Naive B cell (primary cell): ENCODE measurements at places on chromosomes 16 and 17.
A peak's percentile ranks its signal among the peaks of the same experiment; 100 is the strongest.

- no peak for DNase-seq
Measured at GRCh38 chr16:78684655-78685375, 585.4 kb downstream of the WWOX start.

DNA sequence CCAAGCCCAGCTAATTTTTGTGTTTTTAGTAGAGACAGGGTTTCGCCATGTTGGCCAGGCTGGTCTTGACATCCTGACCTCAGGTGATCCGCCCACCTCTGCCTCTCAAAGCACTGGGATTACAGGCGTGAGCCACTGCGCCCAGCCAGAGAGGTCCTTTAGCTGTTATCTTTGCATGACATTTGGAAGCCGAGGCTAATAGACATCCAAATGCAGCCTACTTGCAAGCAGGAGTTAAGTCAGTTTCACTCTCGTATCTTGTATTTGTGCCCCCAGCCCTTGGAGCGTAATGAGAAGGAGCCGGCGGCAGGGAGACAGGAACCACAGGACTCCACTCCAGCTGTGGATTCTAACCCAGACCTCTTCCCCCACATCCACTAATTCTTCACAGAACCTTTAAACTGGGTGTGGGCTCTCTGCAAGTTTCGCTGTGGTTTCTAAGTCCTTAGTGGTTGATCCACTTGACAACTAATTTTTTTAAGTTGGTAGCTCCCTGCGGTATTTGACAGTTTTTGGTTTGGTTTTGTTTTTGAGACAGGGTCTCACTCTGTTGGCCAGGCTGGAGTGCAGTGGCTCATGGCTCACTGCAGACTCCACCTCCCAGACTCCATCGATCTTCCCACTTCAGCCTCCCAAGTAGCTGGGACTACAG lies 3.1 kb upstream of the CYTH1 start:
- no peak for DNase-seq

DNA sequence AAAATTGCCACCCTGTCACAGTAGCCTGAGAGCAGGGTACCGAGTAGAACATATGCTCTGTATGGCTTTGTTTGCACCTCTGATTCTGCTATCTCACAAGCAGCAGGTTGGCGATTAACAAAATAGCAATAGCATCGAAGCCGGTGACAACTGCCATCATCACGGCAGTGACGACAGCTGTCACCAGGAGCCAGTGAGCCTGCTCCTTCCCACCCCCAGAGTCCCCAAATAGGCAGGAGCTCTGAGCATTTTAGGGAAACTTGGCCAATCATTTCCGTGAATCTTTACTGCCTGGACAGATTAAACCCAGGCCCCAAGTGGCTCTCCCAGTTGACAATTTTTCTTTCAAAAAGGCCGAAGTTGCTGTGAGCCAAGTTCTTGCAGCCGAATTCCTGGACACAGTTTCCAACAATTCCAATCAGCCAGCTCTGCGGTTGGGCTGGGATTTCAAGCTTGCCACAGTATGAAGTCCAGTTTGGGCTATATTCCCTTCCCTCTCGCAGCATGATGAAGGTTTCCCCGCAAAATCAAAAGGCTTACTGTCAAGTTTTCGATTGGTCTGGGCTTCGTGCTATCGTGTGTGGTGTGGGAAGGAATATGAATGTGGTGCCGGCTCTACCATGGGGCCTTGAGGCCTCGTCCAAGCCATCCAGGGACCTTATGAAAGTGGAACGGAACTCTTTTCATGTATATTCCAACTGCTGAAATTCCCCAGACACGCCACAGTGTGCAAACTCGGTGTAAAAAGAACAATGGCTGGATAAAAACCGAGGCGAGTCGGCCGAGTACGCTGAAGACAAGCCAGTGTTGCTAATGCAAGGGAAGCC lies 186.6 kb downstream of the C16orf78 start:
- DNase-seq = no peak

DNA sequence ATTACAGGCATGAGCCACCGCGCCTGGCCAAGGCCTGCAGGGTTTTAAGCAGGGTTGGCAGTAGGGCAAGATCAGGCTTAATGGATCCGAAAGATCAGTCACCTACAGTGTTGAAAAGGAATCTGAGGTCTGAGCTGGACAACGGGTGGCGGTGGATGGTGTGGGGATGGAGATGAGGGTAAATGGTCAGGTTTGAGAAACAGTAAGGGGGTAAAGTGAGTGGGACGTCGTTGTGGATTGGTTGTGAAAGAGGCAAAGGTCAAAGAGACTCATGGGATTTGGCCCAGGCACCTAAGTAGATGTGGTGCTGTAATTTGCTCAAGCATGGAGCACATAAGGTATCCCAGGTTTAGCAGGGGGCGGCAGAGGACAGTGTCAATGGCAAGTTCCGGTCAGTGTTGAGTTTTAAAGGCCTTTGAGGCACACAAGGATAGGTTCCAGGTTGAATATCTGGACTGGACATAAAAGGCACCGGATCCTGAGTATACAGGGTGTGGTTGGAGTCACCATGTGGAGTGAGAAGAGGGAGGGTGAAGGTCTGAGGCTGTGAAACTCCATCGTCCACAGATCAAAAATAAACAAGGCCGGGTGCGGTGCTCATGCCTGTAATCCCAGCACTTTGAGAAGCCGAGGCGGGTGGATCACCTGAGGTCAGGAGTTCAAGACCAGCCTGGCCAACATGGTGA lies 1.1 kb upstream of the SLC16A5 start:
- DNase-seq = no peak

DNA sequence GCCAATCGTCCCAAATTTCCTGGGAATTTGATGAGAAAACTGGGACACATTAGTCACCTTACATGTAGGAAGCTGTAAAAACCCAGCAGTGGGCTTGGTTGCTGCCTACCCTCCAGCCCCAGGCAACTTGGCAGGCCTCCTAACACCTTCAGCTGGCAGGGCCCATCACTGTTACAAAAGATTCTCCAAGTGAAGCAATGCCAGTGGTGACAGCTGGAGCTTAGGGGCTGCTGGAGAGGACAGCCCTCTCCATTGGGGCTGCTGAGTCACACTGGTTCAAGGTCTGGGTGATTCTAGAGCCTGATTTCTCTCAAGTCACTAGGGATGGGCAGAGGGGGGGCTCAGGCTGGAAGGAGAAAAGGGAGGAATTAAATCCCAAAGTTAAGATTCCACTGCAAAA lies 180.6 kb downstream of the COPRS start:
- DNase-seq = no peak

GRCh38 chr16:66986559-66986958 lies 1.8 kb upstream of the CES4A start:
- no peak for DNase-seq

- DNase-seq = no peak
Measured at GRCh38 chr17:2722611-2723010, 11.0 kb upstream of the CLUH start.

- no peak for DNase-seq
Measured at GRCh38 chr16:15461376-15461775, 27.0 kb downstream of the BMERB1 start.

- no peak for DNase-seq
Measured at GRCh38 chr17:80481284-80482057, 5.1 kb upstream of the NPTX1 start.

DNA sequence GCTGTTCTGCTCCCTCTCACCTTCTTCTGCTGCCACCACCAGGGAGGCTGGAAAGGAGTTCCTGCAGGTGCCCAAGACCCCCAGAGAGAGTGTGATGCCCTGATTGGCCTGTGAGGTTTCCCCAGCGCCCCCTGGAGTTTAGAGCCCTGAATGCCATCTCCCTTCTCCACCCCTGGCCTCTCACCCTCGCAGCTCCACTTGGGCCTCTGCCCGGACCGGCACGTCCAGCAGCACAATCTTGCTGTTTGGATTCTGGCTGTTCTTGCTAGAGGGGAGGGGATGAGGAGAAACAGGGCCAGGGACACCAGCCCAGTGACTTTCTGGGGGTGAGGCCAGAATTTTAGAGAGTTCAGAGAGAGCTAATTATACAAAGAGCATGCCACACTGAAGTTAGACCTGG lies 12.5 kb upstream of the FAM171A2 start:
- no peak for DNase-seq

- DNase-seq = no peak
Measured at GRCh38 chr16:68197250-68197649, 38.7 kb downstream of the ESRP2 start.

DNA sequence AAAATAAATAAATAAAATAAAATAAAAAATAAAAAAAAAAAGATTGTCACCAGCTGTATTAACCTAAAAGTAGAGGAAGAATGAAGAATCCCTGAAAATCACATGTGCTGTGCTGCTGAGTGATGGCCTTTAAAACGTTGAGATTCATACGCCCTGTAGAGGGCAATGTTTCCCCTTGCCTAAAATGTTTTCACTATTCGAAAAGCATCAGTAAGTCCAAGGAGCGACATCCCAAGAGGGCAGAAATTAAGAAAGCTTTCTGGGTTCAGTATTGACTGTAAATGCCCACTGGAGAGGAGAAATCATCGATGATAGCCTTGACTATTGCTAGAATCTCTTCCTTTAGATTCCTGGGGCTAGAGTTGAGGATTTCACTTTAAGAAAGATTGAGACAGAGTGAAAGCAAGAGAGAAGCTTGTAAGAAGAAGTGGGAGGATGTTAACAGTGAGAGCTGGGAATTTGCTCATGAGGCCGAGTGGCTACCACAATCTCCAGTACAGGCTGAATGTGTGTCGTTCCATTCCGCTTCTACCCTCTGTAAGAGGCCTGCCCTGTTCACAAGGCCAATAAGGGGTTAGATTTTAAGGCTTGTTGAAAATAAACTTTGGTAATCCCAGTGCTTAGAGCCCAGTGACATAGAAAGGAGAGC lies 170.8 kb upstream of the FAM20A start:
- DNase-seq = peak; percentile 9

- no peak for DNase-seq
Measured at GRCh38 chr16:842711-843560, 42.4 kb upstream of the GNG13 start.

GRCh38 chr16:11181899-11182279 lies 74.1 kb downstream of the SOCS1 start:
- no peak for DNase-seq

DNA sequence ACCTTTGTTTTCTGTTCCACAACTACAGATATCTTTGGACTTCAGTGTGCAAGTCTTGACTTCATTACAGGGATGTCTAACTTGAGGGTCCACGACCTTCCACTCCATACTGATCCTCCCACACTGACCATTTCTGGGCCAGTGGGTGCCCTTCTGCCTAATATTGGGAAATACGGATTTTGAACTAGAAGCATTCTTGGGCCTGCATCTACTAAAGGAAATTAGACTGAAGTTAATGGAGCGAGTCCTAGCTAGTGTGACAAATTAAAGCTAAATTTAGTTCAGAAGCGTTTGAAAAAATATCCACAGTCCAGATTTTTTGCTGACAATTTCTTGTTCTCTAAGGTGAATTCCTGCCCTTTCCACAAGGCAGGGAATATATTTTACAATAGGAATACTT lies 9.9 kb upstream of the TMIGD1 start:
- DNase-seq = no peak

- no peak for DNase-seq
Measured at GRCh38 chr16:17590711-17591654, 120.2 kb upstream of the XYLT1 start.

- DNase-seq = no peak
Measured at GRCh38 chr17:11178581-11178980, 62.4 kb upstream of the SHISA6 start.

DNA sequence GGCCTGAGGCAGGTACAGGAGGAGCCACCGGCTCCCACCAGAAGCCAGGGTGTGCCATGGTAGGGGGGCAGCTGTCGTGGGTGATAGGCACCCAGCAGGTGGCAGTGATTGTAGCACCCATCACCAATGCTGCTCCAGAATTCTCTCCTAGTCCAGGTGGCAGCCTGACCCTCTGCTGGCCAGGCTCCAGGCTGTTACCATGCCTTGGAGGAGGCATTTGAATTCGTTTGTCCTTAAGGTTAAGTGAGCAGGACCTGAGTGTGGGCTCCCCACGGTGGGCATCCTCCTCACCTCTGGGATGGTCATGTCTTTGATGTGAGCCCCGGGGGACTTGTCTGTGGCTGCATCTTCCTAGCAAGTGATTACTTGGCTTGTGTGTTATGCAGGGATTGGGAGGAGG lies 59.4 kb downstream of the RGS9 start:
- no peak for DNase-seq

GRCh38 chr17:81647640-81648012 lies 8.7 kb downstream of the PDE6G start:
- no peak for DNase-seq

DNA sequence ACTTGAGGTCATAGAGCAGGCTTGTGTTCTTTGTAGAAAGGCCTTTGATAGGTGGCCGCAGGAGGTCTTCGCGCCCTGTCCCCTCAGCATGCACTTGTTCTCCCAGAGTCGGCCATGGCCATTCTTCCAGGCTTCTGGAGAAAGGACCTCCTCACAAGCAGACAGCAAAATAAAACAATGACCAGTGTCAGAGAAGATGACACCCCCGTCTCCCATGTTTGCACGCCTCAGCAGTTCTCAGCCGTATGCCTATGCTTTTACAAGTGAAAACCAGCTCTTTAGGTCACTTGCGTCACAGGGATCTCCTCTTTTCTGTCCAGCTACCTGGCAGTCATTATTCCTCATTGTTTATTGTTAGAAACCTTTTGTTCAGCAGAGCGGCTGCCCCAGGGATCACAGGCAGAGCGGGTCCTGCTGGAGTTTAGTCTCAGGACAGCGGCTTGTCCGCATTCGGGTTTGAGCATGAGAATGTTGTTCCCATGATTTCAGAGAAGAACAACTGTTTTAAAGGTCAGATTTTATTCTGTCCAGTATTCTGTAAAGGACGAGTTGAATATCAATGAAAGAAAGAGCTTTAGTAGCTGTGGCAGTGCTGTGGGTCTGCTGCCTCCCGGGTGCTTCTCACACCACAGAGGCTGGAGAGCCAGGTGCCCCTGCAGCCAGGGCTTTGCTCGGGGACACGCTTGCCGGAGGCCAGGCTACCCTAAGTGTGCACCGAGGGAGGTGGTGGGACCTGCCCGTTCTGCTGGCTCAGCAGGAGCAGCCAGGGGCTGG lies 123.9 kb downstream of the RPTOR start:
- no peak for DNase-seq

- DNase-seq = no peak
Measured at GRCh38 chr17:62780269-62780668, 27.8 kb downstream of the MARCHF10 start.

GRCh38 chr17:81428121-81428515 lies 32.9 kb downstream of the BAHCC1 start:
- DNase-seq = no peak

- DNase-seq = no peak
Measured at GRCh38 chr16:50721549-50722404, 20.1 kb upstream of the CYLD start.

DNA sequence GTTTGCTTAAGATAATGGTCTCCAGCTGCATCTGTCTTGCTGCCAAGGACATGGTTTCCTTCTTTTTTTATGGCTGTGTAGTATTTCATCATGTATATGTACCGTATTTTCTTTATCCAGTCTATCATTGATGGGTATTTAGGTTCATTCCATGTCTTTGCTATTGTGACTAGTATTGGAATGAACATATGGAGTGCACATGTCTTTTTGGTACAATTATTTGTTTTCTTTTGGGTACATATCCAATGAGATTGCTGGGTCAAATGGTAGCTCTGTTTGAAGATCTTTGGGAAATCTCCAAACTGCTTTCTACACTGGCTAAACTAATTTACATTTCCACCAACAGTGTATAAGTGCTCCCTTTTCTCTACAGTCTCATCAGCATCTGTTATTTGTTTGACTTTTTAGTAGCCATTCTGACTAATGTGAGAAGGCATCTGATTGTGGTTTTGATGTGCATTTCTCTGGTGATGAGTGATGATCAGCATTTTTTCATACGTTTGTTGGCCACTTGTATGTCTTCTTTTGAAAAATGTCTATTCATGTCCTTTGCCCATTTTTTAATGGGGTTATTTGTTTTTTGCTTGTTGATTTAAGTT lies 66.2 kb downstream of the TNFRSF13B start:
- no peak for DNase-seq
